CD4-positive, alpha-beta T cell treated with Interleukin-21 for 1 hour (primary cell): ENCODE measurements at places on chromosomes 3 and 15.

- DNase-seq, result no peak
Measured at GRCh38 chr3:126111566-126112475, 27.9 kb upstream of the SLC41A3 start.

- no peak for DNase-seq
Measured at GRCh38 chr3:147758771-147759170, 349.6 kb downstream of the ZIC1 start.

GRCh38 chr3:170910542-170910941 lies 2.1 kb upstream of the EIF5A2 start:
- no peak for DNase-seq

DNA sequence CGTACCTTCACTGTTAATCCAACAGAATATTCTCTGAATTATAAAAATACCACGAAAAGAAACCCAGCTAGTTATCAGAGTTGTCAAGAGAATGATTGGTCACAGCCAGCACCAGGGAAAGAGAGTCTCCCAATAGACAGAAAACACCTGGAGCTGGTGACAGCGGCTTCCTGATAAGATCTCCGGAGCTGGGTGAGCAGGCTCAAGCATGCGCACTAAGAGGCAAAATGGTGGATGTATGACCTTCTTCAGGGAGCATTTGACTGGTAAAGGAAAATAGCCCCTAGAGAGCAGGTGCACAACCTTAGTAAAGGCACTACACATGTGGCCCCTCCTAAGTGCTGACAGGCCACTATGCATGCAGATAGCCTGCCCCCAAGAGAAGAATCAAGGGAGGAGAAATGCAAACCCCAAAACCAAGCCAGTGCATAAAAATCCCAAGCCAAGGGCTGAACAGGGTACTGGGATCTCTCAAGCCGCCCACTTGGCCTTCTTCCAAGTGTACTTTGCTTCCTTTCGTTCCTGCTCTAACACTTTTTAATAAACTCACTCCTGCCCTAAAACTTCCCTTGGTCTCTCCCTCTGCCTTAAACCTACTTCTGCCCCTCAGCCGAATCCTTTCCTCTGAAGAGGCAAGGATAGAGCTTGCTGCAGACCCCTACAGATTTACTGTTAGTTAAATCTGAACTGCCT lies 93.2 kb downstream of the UACA start:
- DNase-seq, result no peak

GRCh38 chr3:51384055-51384725 lies 901 bp upstream of the MANF start:
- DNase-seq, result peak; percentile 18

GRCh38 chr3:27354161-27354560 lies 15.0 kb downstream of the NEK10 start:
- DNase-seq, result no peak

- DNase-seq, result no peak
Measured at GRCh38 chr3:168475704-168476103, 380.0 kb upstream of the GOLIM4 start.

DNA sequence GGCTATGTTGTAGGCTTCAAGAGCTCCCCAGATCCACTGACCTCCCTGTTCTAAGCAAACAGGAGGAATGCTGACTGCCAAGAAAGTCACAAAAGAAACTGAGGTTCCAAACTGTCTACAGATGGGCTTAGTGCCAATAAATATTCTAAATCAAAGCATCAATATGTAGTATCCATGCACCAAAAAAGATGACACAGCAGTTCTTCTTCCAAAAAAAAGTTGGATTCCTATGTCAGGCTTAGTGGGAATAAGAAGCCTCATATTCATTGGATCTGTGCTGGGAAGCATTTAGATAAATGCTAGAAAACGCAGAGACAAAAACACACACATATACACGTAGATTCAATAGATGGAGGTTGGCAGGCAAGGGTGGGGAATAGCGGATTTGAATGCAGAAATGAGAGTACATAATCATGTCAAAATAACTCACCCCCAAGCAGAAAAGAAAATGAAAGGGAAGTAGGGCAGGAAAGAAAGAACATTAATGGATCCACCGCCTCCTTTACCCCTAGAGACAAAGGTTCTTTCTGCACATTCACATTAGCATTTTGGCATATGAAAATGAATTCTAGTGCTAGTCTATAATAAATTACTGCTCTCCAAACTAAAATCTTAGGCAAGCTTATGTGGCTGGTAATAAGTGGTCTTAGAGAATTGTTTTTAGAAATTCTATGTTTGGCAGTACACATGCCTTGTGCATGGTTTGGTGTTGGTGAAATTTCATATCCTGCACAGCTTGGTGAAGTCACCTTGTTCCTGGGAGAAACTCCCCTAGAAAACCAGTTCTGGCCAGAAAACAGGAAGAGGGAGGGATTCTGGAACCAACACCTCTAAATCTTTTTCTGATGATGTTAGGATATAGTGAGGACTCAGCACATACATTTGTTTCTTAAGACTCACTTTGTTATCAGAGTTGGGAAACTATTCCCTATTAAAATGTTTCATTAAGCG lies 283.4 kb downstream of the LSAMP start:
- DNase-seq, result no peak

DNA sequence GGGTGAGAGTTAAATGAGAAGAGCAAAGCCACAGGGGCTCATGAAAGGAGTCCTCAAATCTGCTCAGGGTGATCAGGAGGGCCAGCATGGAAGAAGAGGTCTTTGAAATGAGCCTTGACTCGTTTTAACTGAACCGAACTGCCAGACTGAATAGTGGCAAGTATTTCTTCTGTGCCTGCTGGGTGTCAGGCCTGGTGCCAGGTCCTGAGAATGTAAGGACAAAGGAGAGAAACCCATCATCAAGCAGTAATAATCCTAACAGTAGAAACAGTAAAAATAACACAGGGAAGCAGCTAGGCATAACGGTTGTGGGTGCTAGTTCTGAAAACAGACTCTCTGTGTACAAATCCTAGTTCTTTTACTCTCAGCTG lies 40.4 kb upstream of the SMAD3 start:
- no peak for DNase-seq

- DNase-seq, result no peak
Measured at GRCh38 chr3:149462581-149463011, 11.9 kb upstream of the TM4SF4 start.

DNA sequence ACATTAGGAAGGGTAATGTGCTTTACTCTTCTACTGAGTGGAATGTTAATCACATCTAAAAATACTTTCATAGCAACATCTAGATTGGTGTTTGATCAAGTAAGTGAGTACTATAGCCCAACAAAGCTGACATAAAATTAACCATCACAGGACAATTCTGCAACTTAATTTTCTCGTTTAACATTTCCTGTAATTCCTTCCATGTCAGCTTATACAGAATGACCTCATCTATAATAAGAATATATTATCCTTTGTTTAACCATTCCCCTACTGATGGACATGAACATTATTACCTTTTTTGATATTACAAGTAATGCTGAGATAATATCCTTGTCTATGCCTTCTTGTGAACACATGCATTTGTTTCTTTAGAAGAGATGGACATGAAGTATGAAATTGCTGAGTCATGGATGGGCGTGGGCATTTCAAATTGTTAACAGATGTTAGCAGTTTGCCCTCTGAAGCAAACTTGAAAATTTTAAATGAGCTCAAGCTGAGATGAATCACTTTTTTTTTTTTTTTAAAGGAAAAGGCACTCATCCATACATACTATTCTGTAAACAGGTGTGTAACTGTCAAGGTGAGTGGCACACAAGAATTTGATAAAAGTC lies 85.1 kb downstream of the OXNAD1 start:
- DNase-seq, result no peak

DNA sequence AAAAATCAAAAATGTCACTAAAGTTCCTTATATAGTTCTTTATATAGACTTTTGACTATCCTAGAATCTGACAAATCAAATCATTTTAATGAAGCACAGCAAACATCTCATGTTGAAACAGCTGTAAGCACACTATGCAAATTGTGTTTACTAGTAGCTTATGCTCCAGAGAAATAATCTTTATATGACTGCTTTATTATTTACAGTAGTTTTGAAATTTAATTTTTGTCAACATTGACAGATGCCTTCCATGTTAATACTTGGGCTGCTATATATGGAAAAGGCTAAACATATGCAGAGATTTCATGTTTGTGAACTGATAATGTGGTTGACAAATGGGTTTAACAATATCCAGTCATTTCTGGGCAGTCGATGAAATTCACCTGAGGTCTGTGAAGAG lies 616.8 kb downstream of the TAFA4 start:
- DNase-seq, result no peak

DNA sequence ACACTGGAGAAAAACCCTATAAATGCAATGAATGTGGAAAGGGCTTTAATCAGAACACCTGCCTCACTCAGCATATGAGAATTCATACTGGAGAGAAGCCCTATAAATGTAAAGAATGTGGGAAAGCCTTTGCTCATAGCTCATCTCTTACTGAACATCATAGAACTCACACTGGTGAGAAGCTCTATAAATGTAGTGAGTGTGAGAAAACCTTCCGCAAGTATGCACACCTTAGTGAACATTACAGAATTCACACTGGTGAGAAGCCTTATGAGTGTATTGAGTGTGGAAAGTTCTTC lies 7.4 kb upstream of the ZNF501 start:
- DNase-seq, result no peak

DNA sequence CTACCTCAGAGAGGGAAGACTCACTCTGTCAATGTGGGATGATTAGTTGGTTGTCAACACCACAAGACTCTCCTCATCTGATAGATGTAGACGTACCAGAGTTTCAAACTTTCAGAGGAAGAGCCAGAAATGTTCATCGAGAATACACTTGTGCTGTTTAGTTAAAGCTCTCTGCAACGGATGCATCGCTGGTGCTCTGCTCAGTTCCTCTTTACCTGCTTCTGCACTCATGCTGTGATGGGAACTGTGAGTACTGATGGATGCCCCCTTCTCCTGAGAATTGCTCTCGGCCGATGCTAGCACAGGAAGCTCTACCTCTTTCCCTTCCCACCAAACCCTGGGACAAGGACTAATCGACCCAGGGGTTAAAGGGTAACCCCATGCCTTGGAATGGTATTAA lies 51.8 kb upstream of the CCDC54 start:
- DNase-seq, result no peak

DNA sequence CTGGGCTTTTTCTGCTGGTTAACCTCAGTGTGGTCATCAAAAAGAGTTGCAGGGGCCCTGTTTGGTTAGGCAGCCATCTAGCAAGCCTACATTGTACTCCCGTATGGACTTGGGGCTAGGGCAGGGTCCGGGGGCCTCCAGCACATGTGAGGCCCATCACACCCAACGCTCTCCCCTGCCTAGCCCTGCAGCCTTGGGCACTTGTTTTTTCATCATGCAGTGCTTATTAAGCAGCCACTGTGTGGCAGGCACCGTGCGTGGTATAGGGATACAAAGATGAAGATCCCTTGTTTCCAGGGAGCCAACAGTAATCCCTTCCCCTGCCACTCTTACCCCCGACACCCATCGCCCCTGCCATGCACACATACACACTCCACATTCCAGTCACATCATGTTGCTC lies 14.2 kb downstream of the MRAS start:
- no peak for DNase-seq

DNA sequence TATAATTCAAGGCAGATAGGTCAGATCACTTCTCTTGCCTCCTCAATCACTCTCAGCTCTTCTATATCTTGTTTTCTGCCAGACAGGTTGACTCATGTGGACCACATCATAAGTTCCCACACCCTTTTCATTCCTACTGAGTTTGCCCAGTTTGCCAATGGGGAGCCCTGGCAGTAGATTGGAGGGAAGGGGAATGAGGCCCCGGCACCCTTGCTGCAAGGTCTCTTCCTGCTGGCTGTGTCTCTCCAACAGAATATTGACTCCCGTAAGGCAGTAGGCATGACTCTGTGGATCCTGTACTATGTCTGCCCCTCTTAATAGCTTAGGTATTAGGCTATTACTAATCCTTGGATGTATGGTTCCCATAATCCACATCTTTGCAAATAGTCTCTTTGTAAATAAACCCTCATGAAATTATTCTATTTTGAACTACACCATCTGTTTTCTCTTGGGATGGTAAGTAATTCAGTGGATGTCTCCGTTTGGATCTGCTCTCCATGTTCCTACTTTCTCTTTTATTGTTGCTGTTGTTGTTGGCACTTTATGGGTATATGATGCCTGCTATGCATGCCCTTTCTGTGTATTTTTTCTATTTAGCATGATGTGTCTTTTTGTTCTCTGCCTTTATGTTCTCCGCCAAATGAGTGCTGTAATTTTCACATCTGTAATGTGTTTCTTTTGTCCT lies 65.5 kb upstream of the DCBLD2 start:
- no peak for DNase-seq

DNA sequence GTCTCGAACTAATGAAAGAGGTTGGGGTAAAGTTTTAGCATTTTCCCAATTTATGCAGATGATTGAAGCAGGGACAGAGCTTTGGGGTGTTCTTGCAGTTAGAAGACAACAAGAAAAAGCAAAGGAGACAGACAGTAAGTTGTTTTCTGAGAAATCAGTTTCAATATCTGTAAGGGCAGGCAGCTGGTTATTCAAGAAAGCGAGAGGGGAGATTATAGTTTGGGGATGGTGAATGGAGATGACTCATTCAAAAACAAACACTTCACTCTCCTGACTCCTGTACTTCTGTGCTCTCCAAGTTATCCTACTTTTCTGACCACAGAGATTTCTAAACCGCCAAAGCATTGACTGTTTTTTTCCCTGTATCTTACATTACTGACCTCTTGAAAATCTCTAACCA lies 352.0 kb downstream of the GAP43 start:
- no peak for DNase-seq

- DNase-seq, result no peak
Measured at GRCh38 chr3:43949594-43949993, 258.9 kb downstream of the ABHD5 start.

GRCh38 chr3:71447197-71447596 lies 136.3 kb downstream of the FOXP1 start:
- DNase-seq, result no peak

- peak; percentile 28 for DNase-seq
Measured at GRCh38 chr3:124639406-124640237, 90.6 kb upstream of the UMPS start.

DNA sequence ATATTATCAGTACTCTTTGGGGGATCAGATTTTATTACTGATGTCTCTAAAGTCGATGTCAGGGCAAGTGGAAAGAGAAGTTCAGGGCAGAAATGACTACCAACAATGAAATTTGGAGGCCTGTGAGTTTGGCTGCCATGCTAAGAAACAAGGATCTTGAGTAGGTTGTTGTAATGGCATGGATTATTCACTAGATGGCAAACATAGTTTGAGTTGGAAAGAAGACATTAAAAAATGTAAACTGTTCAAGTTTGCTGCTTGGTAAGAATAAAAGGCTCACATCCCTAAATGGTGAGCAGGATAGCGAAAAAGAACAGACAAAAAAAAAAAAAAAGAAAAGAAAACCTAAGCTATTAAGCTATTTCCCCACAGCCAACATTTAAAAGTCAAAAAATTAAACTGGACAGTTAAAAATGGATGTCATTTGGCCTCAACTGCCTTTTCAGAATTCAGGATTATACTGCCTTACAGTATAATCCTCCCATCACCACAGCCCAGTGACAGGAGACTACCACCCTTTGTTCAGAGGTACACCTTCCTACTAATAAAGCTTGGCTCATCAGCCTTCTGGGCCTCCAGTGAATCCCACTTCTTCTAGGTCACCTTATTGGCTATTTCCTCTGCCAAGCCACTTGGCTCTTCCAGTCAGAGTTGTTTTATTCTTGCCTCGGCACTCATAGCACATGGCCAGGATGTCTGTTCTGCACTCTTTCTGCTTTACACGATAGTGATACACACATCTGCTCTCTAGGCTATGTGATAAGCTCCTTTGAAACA lies 163.7 kb downstream of the PLD1 start:
- DNase-seq, result peak; percentile 20
